ENCODE measurements at places on chromosomes 3 and 15.

DNA sequence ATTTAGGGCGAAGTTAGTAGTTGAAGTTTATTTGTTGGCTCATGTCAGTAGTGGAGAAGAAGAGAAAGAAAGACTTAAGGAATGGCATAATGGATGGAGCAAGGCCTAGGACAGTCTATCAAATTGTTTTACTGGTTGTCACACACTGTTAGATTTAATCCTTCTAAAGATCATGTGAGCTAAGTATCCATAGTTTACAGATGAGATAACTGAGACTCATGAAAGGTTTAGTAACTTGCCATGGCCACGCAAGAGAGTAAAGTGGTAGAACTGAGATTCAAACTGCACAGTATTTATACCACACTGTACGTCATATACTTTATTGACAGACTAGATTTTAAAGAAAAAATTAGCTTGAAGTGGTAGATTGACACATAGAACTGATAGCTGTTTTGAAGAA lies 11.4 kb downstream of the SPRED1 start:
- DNase-seq, result no peak

GRCh38 chr3:190718671-190719070 lies 143.8 kb downstream of the GMNC start:
- no peak for DNase-seq

DNA sequence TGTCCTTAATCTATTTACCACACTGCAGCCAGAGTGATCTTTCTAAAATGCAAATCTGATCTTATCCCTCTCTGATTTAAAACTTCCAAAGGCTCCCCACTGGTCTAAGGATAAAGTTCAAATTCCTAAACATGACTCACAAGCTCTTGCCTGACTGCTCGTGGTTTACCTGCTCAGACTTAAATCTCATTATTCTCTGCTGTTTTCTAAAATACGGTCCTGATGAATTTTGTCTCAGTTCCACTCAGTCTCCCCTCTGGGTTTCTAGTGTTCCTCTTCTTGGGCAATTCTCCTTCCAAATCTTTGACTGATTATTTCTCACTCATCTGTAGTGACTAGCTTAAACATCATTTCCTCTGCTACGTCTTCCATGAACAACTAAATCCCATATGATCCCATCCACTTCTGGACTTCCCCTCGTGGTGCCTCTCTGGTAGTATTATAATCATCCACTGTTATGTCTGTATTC lies 108.3 kb downstream of the P3H2 start:
- DNase-seq, result no peak

DNA sequence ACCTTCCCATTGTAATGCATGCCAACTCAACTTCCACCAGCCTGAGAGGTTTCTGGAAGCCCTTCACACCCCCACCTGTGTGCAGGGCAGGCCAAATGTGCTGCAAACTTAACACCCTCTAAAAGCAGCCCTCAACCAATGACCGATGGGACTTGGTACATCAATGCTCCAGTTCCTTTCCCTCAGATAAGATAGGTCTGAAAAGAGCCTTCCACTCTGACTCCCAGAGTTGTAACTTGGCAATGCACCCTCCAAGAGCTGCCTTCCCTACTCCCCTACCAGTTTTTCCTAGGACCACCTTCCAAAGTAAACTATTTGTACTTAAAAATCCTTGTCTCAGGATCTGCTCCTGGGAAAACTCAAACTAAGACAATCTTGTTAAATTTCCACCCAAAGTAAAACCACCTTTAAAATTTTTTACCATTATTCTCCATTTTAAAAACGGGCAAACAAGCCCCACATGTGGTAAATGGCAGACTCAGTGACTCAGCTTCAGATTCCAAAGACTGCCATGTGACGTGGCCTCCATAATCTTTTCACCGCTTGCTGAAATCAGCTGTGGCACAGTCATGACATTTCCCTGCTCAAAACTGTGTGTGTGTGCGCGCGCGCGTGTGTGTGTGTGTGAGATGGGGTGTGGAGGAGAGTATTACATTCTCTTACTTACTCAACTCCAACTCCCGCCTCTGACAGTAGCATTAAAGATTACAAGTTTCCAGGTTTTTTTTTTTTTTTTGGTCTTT lies 17.2 kb downstream of the RASGRP1 start:
- DNase-seq, result no peak

DNA sequence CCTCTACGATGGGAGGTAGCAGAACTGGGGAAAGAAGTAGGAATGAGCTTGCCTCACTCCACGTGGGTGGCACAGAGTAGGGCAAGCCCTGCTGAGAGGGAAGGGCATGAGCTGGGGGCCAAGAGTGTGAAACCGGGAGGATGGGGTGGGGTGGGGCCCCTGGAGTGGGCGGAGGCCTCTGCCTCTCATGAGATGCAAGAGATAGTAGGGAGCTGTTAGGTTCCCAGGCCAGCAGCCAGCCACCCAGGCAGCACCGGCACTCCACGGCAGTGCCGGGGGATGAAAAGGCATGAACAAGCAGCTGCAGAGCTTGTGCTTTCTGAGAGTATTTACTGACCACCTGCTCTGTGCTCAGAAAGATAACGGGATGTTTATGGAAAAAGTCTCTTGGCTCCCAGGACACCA lies 24.4 kb upstream of the PLA2G4E start:
- DNase-seq, result no peak
